ENCODE measurements at places on chromosomes 12 and 14.

- DNase-seq, result no peak
These were observed 104.9 kb upstream of the FKBP4 start for GRCh38 chr12:2689879-2690278.

DNA sequence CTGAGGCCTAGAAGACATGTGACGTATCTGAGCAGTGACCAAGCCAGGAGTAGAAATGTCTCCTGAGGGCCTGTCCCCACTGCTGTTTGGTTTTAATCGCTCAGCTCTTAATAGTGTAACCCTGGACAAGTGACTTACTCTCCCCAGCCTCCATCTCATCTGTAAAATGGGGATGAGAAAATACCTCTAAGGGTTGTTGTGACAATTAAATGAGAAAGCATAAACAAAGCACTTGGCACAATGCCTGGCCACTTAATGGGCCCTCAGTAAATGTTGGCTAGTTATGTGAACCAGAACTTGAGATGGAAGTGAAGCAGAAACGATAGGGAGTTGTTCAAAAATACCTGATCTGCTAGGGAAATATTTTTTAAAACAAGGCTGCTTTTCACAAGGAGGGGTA lies 58.2 kb downstream of the HMGA2 start:
- DNase-seq, result no peak

DNA sequence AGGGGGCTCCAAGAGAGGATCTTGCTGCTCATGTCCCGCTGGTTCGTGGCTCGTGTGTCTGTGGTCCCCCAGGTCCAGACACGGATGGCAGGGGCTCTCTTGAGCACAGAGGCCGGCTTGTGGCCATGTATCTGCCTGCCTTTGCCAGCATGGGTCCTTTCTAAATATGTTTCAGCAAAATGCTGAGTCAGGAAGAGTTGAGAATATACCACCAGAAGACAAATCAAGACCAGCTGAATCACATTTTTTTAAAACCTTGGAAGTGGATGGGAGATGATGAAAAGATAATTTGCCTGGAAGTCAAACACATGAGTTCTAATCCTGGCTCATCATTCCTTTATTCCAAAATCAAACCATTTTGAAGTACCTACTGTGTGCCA lies 58.0 kb downstream of the NUAK1 start:
- DNase-seq, result no peak

DNA sequence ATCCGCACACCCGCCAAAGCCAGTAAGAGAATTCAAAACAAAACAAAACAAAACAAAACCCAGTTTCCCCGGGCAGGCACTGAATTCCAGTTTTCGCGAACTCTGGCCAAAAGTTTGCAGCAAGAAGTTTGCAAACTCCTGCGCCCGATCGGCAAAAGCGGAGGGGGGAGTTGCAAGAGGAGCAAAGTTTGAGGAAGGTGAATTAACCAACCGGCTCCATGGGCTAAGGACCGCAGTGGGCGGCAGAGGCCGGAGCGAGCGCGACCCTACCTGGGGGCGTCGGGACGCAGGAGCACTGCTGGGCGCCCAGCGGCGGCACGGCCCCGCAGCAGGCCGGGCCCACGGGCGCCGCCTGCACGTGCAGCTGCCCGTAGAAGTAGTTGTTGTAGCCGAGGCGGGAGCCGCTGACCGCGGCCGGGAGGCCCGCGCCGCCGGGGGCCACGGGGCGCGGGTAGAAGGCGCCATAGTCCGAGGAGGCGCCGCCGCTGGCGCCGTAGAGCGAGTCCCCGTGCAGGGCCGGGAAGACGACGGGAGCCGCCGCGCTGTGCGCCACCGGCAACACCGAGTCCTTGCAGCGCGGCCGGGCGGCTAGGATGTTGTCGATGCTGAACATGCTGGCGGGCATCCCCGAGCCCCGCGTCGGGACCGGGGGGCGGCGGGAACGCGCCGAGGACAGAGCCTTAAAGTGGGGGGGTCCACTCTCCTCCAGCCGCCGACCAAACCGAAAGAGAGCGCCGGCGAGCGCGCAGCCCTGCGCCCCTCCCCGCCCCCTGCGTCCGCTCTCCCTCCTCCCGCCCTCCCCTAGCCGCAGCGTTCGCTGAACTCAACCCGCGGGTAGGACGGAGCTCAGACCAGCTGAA lies at the start of gene GSC:
Gene GSC (minus strand): TSS at position 723 of the 860 bp plus-strand sequence. CDS start 98 bp downstream, at position 625.
- DNase-seq, result no peak

- DNase-seq, result no peak
These were observed 16.2 kb downstream of the NOXRED1 start for GRCh38 chr14:77407158-77407557.

DNA sequence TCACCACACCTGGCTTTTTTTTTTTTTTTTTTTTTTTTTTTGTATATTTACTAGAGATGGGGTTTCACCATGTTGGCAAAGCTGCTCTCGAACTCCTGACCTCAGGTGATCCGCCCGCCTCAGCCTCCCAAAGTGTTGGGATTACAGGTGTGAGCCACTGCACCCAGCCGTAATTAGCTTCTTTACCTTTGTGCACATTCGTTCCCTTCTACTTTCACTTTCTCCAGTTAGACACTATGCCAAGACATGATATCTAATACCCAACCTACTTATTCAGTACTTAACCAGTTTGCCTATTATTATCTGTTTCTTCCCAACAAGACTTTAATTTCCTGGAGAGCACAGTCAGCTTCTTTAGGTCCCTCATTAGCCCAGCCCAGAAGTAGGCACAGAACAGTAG lies 5.3 kb downstream of the STYK1 start:
- no peak for DNase-seq

- no peak for DNase-seq
These were observed 199.4 kb downstream of the ANO4 start for GRCh38 chr12:100993916-100994450.

GRCh38 chr12:118068445-118068844 lies 7.5 kb upstream of the WSB2 start:
- no peak for DNase-seq

- no peak for DNase-seq
These were observed 415.7 kb upstream of the ATP2B1 start for GRCh38 chr12:90124289-90124688.

DNA sequence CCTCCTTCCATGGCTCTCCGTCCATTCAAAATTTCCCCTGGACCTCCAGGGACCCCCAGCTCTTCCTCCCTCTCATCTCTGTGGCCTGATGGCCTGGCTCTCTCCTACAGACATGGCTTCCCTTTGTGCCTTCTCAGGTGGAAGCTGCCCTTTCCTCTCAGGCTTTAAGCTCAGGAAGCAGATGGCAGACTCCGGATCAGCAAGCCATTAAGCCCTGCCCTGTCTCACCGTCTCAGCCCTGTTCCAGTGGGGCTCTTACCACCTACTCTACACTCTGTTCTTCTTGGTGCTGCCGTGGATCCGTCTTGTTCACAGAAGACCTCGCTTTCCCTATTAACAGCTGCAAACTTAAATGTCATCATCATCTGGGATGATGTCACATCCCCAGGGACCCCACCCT lies 33.1 kb downstream of the NPC2 start:
- no peak for DNase-seq

DNA sequence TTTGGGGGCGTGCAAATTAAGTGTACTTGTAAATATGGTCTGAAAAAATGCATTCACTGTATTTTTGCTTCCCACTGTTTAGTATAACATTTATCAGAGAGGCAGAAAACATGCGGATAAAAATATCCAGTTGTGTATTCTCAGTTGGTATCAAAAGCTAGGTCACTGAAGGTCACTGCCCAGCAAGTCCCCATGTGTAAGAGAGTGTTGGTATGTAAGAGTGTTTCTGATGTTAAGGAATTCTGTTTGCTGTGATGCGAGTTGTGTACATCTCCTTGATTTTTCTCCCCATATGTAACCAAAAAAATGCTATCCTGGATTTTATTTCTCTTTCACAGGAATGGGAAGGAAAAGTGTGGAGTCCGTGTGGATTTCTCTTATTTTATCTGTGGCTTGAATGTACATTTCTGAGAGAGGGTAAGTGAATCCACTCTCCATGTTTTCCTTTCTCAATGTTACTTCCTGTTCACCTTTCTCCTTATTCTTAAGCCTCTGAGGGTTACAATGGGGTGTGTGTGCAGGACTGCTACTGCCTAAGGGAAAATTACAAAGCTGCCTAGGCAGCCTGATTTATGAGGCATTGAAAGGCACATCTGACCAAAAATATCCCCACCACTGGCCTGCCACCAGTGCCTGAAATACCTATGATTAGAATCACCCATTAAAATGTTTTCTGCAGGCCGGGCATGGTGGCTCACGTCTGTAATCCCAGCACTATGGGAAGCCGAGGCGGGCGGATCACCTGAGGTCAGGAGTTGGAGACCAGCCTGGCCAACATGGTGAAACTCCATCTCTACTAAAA lies 97.9 kb upstream of the USP44 start:
- DNase-seq, result no peak

GRCh38 chr12:50999093-50999492 lies 27.1 kb downstream of the SLC11A2 start:
- DNase-seq, result no peak
